ENCODE measurements at places on chromosomes 16 and 17.
A peak's percentile ranks its signal among the peaks of the same experiment; 100 is the strongest.

DNA sequence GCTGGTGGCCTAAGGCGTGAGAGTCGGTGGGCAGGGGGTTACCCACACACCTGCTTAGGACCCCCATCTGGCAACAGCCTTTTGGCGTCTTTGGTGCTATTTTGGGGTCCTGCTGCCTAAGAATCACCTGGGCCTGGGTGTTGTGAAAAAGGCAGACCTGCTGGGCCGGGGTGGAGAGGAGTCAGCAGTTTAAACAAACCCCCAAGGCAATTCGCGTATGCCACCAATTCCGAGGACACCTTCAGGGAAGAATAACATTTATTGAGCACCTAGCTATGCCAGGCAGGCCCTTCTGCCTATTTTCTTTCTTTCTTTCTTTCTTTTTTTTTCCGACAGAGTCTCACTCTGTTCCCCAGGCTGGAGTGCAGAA lies 53.9 kb upstream of the TOB1 start:
- no peak for DNase-seq

- no peak for DNase-seq
These were observed 46.7 kb upstream of the ZC3H18 start for GRCh38 chr16:88523309-88524161.

DNA sequence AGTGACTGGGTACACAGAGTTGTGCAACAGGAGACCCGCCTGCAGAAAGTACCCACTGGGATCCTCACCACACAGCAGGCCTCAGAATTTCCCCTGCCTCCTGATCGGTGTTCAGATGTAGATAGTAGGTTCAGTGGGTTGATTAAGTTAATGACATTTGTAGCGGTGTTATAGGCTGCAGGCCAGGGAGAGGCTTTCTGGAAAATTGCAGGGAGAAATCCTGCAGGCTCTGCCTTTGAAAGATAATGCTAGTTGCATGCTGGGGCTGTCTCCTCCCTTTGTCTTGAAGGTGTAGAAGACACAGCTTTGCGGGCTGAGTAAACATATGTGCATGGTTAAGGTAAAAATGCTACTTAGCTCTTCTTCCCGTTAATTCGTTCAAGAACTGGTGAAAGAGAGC lies 406.3 kb upstream of the RBFOX1 start:
- no peak for DNase-seq

GRCh38 chr17:20155258-20156195 lies 146.4 kb downstream of the SPECC1 start:
- peak; percentile 99 for DNase-seq

DNA sequence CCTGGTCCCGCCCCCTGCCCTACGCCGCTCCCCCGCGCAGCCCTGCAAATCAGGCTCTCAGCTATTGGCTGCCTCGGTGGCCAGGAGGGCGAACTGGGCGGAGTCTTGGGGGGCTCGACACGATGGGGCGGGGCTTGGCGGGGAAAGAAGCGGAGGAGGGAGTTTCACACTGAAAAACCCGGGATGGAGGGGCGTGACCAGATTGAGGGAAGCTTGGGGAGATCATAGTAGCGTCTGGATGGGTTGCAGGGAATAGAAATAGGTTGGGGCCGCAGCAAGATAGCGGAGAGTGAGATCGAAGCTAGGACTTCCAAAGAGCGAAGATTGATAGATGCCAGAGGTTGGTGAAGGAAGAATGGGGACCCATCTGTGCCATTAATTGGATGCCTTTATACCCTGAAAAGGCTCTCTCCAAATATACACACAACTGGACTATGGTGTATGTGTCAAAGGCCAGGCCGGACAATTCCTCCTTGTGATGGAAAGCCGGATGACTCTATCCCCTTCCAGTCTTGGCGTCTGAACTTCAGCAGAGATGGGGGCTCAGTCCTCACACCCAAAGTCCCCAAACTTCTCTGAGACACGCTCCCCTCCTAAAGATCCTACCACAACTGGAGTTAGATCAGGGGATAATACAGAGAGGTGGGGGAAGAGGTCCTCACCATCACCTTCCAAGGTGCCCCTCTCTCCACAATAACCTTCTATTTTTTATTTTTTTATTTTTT lies 376 bp upstream of the STAC2 start:
- DNase-seq = peak; percentile 83

DNA sequence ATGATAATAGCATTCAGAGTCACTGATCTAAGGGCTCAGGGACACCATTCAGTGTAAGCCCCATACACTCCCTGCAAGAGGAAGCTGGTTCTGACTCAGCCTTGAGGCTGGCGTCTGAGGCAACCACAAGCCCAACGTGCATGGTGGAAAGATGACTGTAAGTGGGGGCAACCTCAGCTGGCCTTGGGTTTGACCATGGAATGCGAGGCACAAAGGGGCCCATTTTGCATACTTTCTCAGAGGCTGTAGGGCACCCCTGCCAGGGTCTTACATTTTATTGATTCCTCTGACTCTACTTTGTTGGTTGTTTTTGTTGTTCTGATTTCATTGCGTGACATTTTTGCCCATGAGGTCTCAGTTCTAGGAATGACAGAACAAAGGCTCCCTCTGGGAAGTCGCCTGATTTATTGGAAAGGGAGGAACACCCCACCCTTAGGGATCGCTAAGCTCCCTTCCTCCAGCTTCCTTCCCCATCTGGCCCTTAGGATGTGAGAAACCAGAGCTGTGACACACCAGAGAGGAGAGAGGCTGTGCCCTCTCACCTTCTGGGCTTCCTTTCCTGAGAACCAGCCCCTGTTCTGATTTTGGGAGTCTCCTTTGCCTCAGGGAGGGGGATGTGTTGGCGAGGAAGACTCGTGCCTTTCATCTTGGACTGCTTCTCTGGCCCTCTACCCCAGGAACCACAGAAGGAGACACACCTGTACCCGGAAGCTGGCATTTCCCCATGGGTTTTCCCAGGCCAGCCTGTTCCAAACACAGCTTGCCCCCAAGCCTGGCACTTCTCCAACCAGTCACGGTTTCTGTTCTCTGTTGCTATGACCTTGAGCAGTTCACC lies 5.6 kb upstream of the CIITA start:
- no peak for DNase-seq

GRCh38 chr17:36498155-36498554 lies 11.7 kb downstream of the ZNHIT3 start:
- DNase-seq = no peak

- DNase-seq = no peak
These were observed 198.8 kb upstream of the CDH5 start for GRCh38 chr16:66167564-66168291.

DNA sequence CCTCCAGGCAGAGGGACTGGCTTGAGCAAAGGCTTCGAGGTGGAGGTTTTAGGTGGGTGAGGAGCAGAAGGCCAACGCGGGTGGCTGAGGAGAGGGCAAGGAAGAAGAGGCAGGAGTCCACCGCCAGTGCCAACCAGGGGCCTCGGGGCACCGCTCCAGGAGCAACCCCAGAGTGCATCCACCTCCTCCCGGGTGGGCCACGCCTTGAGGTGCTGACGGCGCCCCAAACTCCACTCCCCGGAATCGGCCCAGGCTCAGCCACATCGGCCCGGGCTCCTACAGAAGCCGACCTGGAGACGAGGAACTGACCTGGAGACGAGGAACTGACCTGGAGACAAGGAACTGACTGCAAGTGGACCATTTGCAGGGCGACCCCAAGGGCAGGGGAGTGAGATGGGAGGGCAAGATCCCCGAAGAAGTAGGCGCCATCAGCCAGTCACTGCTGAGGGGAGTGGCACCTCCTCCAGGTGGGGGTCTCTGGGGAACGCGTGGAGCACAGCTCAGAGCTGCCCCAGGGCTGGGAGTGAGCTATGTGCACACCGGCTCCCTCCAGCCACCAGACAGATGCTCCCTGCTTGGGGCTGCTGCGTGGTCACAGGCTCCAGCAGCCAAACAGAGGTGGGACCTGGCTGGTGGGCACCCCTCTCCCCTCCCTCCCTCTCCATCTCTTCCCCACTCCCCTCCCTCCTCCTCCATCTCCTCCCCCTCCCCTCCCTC lies 29.2 kb upstream of the CBFA2T3 start:
- DNase-seq = no peak

DNA sequence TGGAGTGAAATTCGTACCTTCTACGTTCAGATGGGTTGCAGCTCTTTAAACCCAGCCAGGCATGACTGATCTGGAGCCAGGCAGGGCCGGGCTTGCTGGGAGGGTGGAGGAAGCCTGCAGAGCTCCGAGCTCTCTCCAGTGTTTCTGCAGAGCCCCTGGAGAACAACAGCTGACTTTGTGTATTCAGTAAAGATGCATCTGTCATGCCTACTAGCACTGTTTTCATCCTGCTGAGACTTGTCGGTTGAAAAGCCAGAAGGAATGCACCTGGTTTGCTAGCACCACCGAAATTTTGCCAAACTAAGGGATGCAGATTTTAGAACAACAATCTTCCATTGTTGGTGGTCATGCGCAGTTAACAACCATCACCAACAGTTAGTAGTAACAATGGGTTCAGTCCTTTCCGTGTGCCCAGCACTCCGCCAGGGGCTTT lies 22.4 kb upstream of the SCNN1B start:
- peak; percentile 38 for DNase-seq

GRCh38 chr17:45376171-45377005 lies 56.3 kb downstream of the ARHGAP27 start:
- no peak for DNase-seq

GRCh38 chr17:29544066-29544465 lies 22.8 kb downstream of the ABHD15 start:
- no peak for DNase-seq

- no peak for DNase-seq
These were observed 14.2 kb downstream of the ZNF624 start for GRCh38 chr17:16639438-16639837.

- no peak for DNase-seq
These were observed 32.6 kb downstream of the RTN4RL1 start for GRCh38 chr17:1992541-1992940.

DNA sequence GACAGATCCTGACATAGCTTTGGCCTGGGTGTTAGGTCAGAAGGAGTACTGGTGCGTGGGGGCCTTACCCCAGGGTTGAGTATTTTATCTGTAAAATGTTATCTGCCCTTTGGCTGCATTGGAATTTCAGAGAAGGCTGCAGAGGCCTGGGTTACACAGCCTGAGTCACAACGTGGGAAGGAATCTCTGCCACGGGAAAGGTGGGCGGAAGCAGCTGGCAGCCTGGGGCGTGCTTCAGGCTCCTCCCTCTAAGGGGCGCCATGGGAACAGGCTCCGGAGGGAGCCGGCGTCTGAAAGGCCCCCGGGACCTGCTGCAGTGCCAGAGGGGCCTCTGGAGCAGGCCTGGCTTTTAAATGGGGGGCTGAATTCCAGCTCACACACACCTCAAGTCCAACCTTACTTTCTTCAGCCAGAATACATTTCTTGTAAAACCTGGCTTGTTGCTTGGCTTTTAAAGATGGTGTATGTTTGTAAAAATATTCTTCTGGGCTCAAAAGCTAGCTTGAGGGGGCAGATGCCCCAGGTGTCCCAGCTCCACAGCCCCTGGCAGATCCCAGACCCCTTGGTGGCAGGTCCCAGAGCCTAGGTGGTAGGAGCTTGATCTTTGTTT lies 142.2 kb downstream of the RAB11FIP4 start:
- DNase-seq = peak; percentile 43

GRCh38 chr17:74532115-74532514 lies 840 bp upstream of the CD300LB start:
- DNase-seq = no peak

- DNase-seq = peak; percentile 45
These were observed 37.7 kb downstream of the DUSP14 start for GRCh38 chr17:37527249-37527851.

- peak; percentile 39 for DNase-seq
These were observed 11.9 kb upstream of the COL1A1 start for GRCh38 chr17:50213026-50214022.

GRCh38 chr16:4362476-4363135 lies 9.0 kb upstream of the VASN start:
- no peak for DNase-seq

DNA sequence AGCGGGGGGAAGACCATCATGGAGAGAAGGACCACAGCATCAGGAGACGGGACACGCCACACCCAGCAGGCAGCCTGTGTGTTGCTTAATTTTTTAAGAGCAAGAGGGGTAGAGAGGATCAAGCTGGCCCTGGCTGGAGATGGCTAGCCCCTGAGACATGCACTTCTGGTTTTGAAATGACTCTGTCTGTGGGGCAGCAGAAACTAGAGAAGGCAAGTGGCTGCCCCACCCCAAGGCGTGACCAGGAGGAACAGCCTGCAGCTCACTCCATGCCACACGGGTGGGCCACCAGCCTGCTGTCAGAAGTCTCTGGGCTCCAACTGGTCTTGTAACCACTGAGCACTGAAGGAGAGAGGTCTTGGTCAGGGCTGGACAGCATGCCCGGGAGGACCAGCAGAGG lies 75.5 kb downstream of the SOCS1 start:
- no peak for DNase-seq

DNA sequence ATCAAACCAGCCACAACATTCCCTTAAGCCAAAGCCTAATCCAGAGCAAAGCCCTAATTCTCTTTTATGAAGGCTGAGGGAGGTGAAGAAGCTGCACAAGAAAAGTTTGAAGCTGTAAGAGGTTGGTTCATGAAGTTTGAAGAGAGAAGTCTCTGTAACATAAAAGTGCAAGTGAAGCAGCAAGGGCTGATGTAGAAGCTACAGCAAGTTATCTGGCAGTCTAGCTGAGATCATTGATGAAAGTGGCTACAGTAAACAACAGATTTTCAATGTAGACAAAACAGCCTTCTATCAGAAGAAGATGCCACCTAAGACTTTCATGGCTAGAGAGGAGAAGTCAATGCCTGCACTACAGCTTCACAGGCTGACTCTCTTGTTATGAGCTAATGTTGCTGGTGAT lies 52.5 kb downstream of the NACA2 start:
- DNase-seq = no peak

DNA sequence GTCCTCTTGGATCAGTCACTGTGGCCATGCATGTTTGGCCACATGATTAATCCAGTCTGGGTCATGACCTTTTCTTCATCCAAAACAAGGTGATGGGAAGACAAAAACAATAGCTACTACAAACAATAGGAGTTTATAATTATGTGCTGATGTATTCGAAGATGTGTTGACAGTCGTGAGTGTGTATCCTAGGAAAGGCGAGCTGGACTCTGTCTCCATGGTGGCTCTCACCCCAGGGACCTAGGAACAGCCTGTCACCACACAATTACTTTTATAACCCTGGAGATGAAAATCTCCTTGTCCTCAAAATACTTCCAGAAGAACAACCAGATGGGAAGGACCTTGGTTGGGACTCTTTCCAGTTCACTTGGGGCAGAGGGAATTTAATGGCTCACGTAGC lies 9.8 kb upstream of the PLK1 start:
- no peak for DNase-seq

- DNase-seq = no peak
These were observed 17.0 kb upstream of the RPL38 start for GRCh38 chr17:74186498-74186897.

GRCh38 chr16:49441366-49441780 lies 67.8 kb downstream of the C16orf78 start:
- no peak for DNase-seq

GRCh38 chr16:51621610-51622009 lies 470.5 kb upstream of the SALL1 start:
- DNase-seq = no peak

- DNase-seq = no peak
These were observed 7.2 kb upstream of the MYCBPAP start for GRCh38 chr17:50501054-50501453.

GRCh38 chr17:869567-870525 lies 87.7 kb downstream of the MRM3 start:
- DNase-seq = no peak

- no peak for DNase-seq
These were observed 19.2 kb downstream of the STRADA start for GRCh38 chr17:63722403-63722802.

Measured in HEK293T (cell line).